ENCODE measurements at places on chromosomes 2 and 18.

DNA sequence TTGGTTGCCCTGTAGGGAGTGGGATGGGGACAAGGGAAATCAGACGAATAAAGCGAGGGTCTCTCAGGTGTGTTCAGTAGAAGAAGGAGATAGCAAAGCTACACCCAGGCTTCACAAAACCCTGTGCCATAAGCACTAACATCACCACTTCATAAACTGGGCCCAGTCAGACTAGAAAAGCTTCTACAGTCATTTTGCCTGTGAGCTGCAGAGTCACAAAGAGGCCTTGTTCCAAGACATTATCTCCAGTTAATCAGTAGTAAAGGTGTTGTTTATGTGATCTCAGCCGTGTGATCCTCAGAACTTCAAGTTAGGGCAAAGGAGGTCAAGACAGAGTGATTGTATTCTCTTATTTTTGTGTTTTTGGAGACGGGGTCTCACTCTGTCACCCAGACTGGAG is 148.0 kb downstream of the GALR1 start:
- DNase-seq = no peak

DNA sequence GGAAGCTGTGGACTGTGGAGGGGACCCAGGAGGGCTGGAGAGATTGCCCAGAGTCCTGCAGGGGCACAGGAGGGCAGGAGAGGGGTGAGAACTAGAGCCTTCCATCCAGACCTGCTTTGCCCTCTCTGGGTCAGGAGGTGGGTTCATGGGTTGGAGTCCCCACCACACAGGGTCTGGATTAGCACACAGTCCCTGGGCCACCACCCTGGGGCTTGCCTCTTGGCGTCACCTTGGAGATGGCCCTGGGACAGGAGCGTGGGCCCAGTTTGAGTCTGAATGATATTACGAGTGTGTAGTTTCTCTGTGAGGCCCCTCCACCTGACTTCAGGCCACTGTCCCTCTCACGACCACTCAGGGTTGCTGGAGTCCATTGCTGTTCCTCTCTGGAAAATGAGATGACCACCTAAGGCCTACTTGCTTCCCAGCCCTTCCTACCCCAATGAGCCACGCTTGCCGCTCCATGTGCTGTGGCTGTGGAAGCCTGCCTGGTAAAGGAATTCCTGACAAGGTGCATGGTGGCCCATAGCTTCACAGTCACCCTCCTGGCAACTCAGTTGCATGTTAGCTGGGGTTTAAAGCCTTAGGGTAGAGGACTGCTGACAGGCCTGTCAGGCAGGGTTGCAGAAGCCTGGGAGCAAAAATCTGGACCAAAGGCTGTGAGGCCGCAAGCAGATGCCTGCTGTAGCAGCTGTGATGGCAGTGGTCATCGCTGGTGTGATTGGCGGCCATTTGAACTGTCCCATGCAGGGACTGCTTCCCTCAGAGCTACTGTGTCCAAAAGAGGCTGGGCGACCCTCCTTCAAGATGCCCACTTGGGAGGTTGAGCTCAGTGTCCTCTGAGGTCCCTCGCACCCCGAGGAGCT is 14.2 kb downstream of the ATOH8 start:
- no peak for DNase-seq

DNA sequence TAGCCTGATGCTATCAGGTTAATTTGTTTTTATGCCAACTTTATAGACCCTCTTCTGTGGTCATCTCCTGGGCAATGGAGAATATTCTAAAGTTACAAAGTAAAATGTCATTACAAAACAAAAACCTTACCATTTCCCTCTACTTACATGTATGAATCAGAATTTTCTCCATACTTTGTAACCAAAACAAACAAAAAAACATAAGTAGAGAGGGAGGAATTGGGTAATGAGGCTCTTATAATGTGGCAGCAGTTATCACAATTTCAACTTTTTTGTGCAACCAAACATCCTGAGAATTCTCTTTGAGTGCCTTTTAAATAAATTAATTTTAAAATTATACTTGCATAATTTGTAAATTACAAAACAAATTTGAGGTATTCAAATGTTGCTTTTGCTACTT is 332.8 kb downstream of the TXNL1 start:
- no peak for DNase-seq

- no peak for DNase-seq
These were observed 297.8 kb downstream of the SP3 start for GRCh38 chr2:173667415-173667814.

- no peak for DNase-seq
These were observed 25.9 kb downstream of the LYPD6B start for GRCh38 chr2:149064365-149064841.

GRCh38 chr2:217783243-217783642 is 219.6 kb downstream of the TNS1 start:
- DNase-seq = no peak

DNA sequence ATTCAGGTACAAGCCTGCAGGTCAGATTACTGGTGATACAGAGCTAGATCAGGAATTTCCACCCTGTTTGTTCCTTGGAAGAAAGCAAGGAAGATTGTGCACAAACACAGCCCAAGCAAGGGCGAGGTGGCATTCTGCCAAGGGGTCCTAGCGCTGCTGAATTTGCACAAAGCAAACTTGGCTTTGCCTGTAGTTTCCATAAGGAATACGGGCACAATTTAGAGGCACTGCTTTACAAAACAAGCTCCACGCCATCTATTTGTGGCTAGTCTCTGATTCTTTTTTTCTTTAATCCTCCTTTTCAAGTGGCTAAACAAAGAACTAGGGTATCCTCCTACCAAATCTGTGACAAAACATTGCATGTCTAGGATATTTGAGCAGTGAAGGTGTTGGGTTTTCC is 195.5 kb upstream of the ACVR2A start:
- DNase-seq = no peak

DNA sequence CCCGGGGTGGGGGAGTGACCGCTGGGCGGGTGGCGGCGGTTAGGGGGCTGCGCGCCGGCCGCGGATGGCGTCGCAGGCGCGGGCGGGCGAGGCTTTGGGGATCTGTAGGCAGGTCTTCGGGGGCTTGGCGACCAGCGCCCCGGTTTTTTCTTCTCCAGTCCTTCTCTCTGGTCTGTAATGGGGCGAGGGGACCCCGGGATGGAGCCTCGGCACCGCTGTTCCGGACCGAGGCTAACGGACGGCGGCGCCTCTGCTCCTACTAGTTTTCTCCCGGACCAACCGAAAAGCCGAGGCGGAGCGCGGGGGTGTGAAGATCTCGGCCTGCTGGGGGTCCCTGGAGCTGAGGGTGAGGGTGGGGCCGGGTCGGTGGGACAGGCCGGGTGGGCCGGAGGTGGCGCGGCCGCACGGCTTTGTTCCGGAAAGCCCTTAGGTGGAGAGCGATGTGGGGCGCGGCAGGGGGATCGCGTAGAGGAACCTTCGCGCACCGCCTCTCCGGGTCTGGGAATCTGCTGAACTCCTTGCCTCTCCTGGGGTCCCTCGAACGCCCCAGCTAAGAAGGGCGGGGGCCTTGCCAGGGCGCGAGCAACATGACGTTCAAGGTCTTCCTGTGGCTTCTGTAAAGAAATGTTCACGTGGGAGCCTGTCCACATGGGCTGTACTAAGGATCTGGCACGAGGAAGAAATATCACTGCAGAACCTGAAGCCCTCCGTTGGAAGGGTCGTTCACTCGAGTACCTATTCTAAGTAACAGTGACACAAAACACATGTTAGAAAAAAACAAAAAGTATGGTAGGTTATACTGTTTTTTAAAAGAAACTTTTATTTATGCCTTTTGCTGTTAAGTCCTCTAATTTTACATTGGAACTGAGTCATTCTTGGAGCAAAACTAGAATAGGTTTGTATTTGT is 861 bp downstream of the SLC39A10 start:
- DNase-seq = no peak

DNA sequence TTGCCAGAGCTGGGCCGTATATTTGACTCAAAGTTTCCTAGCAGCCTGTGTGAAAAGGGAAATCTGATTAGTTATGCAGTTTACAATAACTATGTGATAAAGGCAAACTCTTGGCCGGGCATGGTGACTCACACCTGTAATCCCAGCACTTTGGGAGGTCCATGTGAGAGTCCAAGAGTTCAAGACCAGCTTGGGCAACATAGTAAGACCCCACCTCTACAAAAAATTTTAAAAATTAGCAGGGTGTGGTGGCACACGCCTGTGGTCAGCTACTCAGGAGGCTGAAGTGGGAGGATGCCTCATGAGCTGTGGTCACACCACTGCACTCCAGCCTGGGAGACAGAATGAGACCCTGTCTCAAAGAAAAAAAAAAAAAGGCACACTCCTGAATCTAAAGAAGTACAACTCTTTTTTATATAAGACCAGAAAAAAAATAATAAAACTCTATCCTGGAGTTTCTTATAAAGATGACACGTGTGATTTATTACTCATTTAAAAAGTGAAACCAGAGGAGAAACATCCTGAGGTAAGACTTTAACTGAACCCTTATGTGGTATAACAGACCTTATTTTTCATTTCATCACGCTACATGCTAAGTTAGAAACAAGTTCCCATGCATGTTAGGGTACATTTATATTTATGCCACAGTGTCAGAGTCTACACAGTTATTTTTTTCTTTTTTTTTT is 32.6 kb upstream of the KCMF1 start:
- DNase-seq = no peak

All from NCI-H510A (cell line).